ENCODE measurements at places on chromosomes 16 and 17.

GRCh38 chr17:67493812-67494211 is 116.7 kb downstream of the PITPNC1 start:
- DNase-seq: no peak

GRCh38 chr16:85473323-85473722 is 139.8 kb upstream of the GSE1 start:
- no peak for DNase-seq

DNA sequence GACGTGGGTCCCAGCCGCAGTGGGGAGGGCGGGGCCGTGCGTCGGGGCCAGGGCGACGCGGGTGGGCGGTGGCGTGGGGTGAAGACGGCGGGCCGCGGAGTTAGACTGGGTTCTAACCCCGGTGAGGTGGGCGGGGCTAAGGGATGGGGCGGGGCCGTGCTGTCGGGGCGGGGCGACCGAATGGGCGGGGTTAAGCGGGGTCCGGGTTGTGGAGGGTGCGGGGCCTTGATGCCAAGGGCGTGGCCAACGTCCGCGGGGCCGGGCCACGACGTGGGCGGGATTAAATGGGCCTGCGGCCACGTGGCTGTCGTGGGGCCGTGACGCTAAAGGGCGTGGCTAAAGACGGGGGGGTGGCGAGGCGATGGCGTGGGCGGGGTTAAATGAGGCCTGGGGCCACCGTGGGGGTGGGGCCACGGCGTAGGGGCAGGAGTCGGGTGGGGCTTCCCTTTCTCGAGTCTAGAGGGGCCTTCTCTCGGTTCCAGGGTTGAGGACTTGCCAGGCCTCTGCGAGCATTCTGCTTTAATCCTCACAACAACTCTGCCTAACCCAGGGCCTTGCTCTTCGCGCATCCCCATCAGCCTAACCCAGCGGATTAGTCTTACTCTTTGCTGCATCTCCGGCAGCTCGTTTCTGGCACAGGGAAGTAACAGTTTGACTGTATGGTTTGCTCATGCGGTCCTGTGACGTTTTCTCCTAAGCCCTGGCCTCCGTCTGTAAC is 739 bp downstream of the TCF25 start:
- DNase-seq: no peak

GRCh38 chr17:73265646-73266640 is 4.3 kb upstream of the CPSF4L start:
- no peak for DNase-seq

GRCh38 chr16:67393111-67393787 is at the start of gene TPPP3:
TPPP3 (minus strand) TSS chr16:67393498; CDS start chr16:67391111, 2,387 bp downstream.
- DNase-seq: peak; percentile 74

DNA sequence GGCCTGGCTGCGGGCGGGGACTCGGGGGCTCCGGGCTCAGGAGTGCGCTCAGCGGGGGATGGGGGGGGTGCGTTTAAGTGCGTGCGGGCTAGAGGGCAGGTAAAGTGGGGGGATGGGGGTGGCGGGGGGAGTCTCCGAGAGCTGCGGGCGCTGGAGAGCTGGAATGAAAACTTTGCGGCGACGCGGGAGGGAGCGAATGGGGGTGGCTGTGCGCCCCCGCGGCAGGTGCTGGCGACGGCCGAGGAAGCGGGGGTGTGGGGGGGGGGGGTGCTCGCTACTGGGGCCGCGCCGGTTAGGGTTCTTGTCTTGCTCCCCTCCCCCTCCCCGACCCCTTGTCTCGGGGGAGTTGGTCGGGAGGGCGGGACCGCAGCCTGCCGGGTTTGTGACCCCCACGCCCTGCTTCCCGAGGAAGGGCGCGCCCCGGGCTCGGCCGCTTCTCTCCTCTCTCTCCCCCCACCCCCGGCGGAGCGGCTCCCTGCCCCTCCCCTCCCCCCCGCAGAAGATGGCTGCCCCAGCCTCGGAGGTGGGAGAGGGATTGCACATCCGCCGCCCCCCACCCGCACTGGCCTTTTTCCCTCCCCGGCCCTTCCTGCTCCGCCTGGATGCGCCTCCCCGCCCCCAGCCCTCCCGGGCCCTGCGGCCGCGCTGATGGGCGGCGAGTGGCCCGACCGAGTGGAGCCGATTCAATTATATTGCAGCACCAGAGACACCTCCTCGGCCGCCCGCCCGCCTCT is 649 bp downstream of the GSE1 start:
- peak; percentile 75 for DNase-seq

DNA sequence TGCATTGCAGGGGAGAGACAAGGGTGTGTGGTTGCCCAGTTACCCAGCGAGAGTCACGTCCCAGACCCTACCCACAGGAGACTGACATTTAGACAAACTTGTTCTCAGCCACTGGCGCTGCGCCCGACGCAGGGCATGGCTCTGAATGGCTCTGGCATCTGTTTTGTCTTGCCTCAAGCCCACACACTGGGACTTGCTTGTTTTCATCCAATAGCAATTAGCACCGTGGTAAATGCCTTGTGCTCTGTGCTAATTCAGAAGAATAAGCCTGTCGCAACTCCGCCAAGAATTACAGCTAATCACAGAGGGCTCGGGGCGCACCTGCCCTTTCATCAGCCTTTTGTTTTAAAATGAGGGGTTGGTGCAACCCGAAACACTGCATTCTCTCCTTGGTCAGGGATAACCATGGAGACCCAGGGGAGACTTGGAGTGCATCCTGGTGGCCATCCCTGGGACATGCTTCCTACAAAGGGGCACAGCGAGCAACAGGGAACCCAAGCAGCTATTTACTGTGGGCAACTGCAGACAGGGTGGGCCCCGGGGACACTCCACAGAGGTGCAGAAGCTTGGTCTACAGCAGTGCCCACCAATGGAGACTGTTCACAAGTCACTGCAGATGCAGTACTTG is 220.6 kb upstream of the ZFHX3 start:
- no peak for DNase-seq

- no peak for DNase-seq
These were observed 2.2 kb upstream of the CHD3 start for GRCh38 chr17:7886227-7887037.

- no peak for DNase-seq
These were observed 32.8 kb upstream of the ABCC12 start for GRCh38 chr16:48188449-48189102.

GRCh38 chr17:42679492-42680330 is 1.9 kb downstream of the CCR10 start:
- DNase-seq: peak; percentile 83

GRCh38 chr17:18143044-18143936 is 34.7 kb downstream of the MYO15A start:
- peak; percentile 35 for DNase-seq

GRCh38 chr17:50003911-50004310 is 8.9 kb upstream of the DLX3 start:
- no peak for DNase-seq

DNA sequence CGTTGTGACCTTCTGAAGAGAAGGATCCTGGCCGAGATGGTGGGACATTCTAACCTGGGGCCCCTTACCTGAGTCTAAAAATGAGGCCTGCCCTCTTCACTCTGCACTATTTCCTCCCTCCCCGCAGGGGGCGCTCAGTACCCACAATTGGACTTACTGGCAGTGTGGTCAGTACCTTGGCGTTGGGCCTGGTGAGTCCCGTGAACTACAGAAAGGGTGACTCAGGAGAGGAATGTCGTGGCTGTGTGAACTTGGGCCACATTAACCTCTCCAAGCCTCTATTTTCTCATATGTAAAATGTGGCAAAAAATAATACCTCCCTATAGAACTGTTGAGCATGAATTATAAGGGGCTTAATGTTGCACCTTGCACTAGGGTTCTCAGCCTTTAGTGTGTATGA is 3.9 kb downstream of the RSAD1 start:
- peak; percentile 72 for DNase-seq

- DNase-seq: no peak
These were observed 2.4 kb downstream of the AOC2 start for GRCh38 chr17:42846594-42847280.

GRCh38 chr16:79535130-79535529 is 65.4 kb downstream of the MAF start:
- DNase-seq: no peak

GRCh38 chr16:31112711-31113110 is 4.5 kb downstream of the BCKDK start:
- DNase-seq: no peak

All from NCI-H510A (cell line).